ENCODE measurements at places on chromosomes 3 and 15. TPM values are rescaled to one million over a fixed set of nuclear protein-coding genes. Genes with fewer than 3 reads are reported as not detected.

DNA sequence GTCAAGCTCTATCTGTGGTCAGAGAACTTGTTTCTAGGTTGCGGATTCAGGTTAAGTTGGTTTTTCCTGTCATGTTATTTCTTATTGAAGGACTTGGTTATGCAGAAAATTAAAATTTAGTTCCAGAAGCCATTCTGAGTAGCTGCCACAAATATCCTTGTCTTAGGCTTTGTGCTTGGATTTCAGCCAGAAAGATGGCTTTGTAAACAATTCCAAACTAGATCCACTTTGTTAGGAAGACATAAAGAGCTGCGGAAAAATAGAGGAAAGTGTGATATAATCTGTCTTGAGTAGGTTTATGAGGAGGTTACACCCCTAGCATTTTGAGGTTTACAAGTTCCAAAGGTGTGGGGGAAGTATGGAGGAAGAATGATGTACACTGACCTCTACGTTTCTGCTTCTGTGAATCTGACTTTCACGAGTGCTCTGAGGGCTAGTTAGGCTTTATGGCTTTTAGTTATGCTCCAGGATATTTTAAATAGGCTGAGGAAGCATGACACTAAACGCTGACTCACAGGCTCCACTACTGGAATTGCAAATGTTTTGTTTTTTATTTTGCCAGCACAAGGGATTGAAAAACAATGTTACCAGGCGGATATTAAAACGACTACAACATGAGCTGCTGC is 46.3 kb upstream of the UTS2B start:
- DNase-seq: no peak

SLC12A8 gene
- 0.40 TPM for total RNA-seq

SLC9C1 gene
- not detected for total RNA-seq

ITIH3 gene
- total RNA-seq: not detected

GRCh38 chr3:115877615-115877899 is 254.2 kb downstream of the GAP43 start:
- DNase-seq: no peak

DNA sequence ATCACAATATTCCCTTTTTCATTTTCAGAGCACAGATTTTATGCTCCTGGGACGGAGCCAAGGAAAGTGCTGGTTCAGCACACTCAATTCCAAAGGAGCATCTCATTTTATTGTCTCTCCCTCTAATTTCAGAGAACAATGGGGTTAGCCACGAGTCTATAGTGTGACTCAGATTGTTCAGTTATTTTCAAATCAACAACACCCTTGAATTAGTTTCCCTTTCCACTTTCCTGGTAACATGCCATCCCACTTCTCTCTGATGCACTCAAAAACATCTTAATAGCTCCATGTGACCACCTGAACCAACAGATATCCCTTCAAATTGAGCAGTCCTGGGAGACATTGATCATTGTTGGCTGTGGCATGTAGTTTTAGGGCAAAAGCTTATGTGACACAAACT is 389.7 kb upstream of the MDFIC2 start:
- no peak for DNase-seq

LRTM1 gene
- total RNA-seq: not detected

DNA sequence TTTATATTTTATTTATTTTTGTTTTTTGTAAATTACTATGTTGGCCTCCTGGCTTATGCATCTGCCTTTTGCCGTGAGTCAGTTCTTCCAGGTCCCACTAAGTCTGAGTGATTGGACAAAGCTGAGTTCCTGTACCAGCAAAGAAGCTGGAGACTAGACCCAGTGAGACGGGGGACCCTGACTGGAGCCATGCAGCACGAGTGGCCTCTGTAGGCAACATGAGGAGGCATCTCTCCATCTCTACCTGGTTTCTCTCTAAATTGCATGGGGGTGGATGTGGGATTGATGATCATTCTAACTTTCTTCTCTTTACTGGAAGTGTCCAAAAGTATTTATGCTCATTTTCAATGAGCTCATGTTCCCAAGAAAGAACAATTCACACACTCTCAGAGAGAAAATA is 155.3 kb upstream of the MRPL3 start:
- DNase-seq: no peak

DNA sequence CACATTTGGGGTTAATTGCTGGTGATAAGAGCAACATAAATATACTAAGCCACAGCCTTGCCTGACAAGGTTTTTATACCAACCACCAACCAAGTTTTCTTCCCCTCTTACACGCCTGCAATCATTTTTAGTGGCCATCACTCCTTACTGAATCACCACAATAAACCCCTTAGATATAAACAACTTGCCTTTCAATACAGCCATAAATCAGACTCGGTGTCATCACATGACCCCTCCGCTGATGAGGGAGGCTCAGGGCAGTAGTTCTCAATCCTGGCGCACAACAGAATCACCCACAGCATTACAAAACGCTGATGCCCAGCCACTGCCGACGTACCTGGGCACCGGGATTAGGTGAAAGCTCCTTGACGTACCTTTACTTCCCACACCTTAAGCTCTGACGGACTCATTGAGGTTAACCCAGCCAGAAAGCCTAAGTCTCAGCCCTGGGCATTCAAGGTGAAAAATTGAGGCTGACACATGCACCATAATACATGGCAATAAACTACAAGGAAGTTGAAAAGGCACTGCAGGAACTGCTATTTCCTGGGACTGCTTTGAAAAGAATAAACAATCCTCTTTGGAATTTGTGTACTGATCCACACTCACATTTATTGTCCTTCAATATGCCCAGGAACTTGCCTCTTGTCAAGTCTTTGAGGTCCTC is 17.1 kb downstream of the ADCY5 start:
- DNase-seq: no peak

- DNase-seq: no peak
Observed at GRCh38 chr3:197505796-197506548, 49.8 kb downstream of the BDH1 start.

- no peak for DNase-seq
Observed at GRCh38 chr3:54871867-54872266, 56.0 kb downstream of the LRTM1 start.

GRCh38 chr15:91135201-91136130 is 35.4 kb downstream of the SV2B start:
- no peak for DNase-seq

DNA sequence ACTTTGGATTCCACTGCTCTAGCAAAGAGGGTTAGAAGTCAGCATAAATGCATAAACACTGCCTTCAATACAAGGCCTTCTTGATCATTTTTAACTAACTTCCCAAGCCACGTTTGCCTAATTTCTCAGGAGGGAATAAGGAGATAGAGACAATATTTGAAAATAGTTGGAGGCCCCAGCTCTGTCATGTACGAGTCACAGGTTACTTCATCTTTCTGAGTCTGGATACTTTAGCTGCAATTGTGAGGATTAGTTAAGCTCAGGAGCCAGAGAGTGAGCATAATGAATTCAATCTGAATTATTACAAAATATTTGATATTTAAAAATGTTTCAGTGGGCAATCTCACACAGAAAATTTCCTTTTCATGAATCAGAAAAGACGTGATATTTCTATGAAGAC is 298.9 kb downstream of the SHOX2 start:
- no peak for DNase-seq

GRCh38 chr3:168186293-168186983 is 90.7 kb upstream of the GOLIM4 start:
- no peak for DNase-seq

DNA sequence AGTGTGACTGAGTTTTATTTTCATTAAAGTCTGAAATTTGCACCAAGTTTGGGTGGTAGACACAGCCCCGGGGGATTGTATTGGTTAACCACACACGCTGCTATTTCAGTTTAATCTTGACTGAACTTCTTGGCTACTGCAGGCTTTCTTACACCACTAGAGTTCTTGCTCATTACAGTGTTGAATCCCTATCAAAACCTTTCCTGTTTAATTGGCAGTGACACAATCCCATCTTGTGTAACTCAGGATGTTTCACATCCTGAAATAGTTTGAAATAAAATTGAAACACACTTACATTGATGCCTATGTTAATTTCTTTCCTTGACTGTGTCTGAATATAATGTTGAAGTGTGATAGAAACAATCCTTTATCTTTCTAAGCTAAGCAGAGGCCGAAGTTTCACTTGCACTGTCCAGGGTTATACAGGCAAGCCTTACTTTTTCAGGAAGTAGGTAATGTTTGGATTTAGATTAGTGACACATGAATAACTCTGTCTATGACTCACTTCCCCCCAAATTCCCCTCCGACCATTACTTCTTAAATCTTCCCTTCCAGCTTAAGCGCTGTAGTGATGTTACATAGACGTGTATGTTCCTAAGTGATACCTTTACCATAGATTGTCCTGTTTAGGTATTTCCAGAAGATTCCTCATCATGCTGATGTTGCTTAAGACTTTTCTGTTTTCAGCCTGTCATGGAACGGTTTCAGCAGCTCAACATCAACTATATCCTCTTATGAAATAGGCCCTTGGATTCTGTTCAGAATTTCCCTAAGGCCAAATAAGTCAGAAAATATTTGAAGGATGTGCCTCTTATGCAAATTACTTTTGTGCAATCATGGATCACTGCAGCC is 16.8 kb downstream of the ATG7 start:
- no peak for DNase-seq

DNA sequence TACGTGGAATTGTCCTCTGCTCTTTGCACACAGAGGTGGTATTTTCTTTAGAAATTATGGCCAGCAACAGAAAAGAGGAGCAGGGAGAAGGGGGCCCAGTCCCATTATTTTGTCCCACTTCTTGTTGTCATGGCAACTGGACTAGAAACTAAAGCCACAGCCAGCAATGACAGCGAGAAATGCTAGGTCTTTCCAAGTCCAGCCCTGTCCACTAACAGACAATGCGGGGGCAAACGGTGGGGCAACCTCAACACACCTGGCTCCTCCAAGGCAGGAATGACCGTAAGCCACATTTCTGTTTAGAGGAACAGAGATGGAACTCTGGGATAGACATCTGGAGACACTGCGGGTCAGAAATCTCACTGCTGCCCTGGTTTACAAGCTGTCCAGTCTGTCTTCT is 107.3 kb downstream of the RFTN1 start:
- DNase-seq: no peak

GRCh38 chr3:133797396-133798105 is 8.1 kb upstream of the SRPRB start:
- DNase-seq: no peak

Data from T-helper 17 cell (primary cell).